ENCODE measurements at places on chromosomes 3 and 15.

DNA sequence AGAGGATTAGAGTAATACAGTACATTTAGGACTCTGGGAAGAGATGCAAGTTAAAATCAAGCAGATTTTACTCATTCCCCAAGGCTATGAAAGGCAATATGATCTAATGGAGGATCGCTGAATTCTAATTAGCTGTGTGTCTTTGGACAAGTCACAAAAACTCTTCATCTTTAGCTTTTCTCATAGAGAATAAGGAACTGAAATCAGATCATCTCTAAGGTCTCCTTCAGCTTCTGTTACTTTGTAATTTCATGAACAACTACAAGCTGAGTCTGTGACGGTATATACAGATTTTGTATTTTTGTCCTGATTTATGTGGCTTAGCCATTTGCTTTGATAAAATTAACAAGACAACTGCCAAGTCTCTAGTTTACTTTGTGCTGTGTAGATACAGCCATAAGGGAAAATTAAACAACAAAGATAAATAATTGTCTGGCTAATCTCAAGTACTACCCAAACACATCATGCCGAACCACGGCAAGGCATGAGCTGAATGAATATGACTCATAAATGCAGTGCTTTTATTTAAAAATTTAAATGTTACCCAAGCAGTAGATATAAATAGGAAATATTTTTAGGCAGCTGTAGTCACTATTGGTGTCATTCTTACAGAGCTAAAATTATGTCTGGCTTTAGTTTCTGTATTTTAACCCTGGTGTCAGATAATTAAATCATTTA lies 81.5 kb downstream of the GAP43 start:
- no peak for DNase-seq

GRCh38 chr3:131608296-131608695 lies 105.5 kb upstream of the MRPL3 start:
- no peak for DNase-seq

GRCh38 chr3:130425484-130425883 lies 80.0 kb downstream of the COL6A5 start:
- no peak for DNase-seq

DNA sequence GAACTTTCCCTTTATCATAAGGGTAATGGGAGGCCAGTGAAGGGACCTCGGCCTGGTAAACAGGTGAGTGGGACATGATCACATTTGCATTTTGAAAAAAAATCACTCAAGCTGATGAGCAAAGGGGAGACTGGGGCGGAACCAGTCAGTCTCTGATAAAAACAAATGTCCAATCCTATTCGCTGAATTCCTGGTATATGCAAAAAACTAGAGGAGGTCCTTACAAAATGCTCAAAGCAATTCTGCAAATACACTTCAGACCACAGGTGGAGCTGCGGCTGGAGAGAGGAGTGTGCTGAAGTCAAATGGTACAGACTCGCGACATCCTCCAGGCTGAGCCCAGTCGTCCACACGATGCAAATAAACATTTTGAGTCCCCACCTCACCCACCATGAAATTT lies 166.7 kb downstream of the FOXP1 start:
- peak; percentile 72 for DNase-seq

GRCh38 chr15:72907733-72908132 lies 124.2 kb upstream of the ADPGK start:
- DNase-seq: no peak

GRCh38 chr3:188578576-188579363 lies 424.8 kb downstream of the LPP start:
- DNase-seq: peak; percentile 21

DNA sequence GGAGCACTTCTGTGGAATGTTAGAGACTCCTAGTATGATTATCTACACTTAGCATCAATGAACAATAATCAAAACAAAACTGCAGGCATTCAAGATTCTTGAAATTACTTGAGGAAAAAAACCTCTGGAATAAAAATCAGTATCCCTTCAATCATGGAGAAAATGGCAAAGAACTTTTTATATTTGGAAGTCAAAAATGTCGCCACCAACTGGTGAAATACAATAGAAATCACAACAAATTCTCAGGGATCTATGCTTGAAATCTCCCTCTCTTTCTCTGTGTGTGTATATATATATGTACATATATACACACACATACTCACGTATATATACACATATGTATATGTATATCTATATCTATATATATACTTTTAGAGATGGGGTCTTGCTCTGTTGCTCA lies 378.9 kb upstream of the ALCAM start:
- no peak for DNase-seq

DNA sequence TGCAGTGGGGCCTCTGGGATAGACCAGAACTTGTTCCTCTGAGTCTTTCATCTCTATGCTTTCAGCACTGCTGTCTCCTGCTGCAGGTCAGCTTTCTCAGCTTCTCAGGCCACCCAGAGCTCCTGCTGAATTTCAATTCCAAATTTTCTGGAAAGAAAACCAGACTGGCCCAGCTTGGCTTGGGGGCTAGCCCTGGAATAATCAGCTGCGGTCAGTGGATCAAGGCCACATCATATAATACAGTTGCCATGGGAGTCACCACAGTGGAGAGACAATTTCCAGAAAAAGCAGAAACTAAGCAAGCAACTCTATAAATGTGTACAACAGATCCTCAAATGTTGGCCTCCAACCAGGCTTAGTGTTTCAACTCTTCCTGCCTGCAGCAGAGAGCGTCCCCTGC lies 91.1 kb upstream of the SLC24A5 start:
- no peak for DNase-seq

DNA sequence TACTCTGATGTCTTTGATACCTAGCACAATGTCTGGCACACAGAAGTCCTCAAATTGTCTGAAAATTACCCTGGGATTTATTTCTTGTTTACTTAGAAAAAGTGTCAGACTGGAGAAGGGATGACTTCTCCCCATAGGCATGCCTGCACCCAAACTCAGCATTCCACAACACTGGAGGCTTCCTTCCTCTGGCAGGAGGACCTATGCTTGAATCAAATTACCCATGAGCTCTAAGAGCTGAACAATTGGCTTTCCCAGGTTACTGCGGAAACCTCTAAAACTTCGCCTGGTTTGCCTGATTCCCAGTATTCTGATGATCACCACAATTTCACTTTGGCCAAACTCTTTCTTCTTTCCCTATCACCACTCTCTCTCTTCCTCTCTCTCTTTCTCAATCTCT lies 217.4 kb downstream of the DIPK2A start:
- no peak for DNase-seq

DNA sequence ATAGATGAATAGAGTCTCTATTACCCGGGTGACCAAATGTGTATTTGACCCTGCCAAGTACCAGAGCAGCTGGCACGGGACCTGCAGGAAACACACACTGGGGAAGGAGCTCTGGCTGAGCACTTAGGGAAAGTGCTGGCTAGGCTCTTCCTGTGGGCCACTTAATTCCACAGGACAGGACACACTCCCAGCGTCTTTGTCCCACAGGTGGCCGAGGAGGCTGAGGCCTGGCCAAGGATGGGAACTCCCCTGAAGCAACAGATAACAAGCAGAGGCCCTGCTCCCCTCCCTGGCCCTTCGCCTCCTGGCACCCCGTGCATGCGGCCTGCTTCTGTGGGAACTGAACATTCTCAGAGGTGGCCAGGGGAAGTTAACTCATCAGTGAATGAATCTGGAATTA lies 180.8 kb downstream of the ATP10A start:
- DNase-seq: no peak

DNA sequence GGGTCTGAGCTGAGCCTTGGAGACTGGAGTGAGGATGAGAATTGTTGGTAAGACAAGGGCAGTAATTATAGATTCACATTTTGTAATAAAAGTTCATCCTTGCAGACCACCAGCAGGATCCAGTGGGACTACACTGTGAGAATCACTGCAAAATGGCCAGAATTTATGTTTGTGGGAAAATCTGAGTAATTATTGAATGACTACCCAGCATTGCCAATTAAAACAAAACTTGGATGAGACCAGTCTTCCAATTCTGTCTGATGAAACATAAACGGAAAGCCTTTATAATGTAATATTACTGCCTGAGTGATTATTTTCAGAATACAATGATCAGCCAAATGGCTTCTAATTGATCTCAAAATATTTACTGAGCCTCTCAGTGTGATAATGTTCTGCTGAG lies 323.3 kb upstream of the C2CD4B start:
- DNase-seq: no peak

GRCh38 chr3:177574222-177574856 lies 377.1 kb upstream of the TBL1XR1 start:
- DNase-seq: no peak

GRCh38 chr15:95016511-95017229 lies 785.3 kb downstream of the MCTP2 start:
- no peak for DNase-seq

DNA sequence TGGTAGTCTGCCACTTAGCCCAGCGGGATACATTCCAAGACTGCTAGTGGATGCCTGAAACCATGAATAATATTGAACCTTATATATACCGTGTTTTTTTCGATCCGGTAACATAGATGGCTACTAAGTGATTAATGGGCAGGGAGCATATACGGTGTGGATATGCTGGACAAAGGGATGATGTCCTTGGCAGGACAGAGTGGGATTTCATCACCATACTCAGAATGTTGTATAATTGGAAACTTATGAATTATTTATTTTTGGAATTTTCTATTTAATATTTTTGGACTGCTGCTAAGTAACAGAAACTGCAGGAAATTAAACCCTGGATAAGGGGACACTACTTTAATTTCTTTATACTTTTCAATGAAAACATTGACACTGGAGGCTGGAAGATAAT lies 53.2 kb downstream of the ASTE1 start:
- DNase-seq: no peak

DNA sequence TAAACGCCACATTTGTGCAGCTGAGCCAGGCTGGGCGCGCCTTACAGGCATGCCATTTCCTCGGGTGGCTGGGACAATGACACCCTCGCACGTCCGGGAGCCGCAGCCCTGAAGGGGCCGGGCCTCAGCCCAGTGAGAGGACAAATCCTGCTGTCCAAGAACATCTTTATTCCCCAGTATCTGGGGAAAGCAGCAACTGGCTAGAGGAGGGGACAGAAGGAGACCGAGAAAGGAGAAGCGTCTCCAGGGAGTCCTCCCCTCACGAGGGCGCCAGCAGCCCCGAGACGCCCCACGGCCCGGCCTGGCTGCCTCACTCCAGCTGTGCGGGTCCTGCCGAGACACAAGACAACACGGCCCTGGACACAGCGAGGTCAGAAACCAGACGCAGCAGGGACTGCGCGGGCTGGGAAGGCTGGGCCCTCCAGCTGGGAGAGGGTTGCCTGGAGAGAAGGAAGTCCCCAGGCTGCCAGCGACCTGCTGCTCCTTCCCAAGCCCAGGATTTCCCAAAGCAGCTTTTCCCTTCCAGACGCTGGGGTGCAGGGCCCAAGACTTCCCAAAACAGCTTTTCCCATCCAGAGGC lies 130.2 kb downstream of the CHSY1 start:
- DNase-seq: peak; percentile 75

DNA sequence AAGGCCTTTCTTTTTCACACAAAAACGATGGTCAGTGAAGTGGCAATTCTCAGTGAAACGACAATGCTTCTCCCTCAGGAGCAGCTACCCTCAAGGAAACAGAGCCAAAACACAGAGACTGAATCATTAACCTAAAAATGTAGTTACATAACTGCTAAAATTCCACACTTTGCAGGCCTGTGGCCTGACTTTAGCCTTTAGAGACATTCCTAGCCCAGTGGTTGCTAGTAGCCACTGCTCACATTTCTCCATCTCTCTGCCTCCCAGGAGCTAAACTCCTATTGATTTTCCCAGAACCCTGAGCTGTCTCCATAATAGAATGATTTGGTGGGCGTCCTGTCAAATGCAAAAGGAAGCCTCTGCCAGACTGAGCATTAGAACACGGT lies 630.1 kb upstream of the KCNMB2 start:
- DNase-seq: no peak

DNA sequence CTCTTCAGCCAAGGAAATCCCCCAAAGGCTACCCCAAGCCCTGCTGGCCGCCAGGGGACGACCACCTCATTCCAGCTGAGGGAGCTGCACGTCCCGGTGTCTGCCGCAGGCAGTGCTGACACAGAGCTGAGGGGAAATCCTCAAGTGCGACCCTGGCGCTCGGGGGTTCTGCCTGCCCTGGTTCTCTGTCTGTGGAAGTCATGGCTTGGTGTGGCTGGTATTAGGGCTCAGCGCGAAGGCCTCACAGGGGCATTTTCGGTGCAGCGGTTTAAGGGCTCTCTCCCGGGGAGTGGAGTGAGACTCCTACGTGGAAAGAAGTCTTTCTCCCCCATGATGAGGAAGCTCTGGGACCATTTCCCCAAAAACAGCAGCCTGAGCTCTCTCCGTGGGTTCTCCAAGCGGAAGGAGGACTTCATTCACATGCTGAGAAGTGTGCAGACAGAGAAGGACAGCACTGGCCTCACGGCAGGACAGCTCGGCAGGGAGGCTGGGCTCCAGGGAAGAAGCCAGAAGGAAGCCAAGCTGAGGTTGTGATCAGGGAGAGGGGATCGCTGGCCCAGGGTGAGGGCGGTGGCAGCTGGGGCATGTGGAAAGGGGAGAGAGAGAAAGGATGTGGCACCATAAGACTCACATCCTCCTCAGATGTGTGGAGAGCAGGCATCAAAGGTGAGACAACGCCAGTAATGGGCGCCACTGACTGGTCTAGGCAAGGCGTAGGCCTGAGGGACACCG lies 48.6 kb downstream of the KLF15 start:
- no peak for DNase-seq

DNA sequence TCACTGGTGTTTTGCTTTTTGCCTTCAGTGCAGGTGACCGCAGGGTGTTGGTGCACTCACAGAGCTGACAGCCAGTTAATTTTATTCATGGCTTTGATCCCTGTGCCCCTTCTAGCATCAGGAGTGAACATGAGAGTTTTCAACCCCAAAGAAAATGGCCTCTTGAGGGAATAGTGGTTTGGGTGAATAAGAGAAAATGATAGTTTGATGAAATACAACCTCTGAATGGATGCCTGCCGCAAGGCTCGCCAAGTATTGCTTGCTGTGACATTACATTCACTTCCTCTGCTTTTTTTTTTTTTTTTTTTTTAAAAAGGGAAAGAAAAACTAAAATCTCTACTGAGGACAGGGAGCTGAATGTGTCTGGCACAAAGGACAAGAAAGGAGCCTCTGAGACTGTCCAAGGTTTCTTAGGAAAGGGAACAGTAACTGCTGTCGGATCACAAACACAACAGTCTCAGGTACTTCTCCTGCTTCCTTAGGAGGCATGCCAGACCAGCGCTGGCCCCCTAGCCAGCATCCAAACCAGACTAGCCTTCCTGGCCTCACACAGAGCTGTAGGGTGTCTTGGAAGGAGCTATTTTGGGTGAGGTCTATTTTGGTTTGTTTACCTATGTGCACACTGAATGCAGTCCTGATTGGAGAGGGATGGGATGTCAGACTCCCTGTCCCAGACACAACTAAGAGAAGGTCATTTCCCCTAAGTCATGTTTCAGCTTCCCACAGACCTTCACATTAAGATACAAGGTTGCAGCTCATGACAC lies 29.0 kb downstream of the CCDC80 start:
- peak; percentile 44 for DNase-seq

Data from common myeloid progenitor, CD34-positive (primary cell).